COR-L47 (cell line): ENCODE measurements at places on chromosomes 2 and 18.

- DNase-seq: peak; percentile 76
Observed at GRCh38 chr2:67840460-67841068, 222.2 kb downstream of the C1D start.

DNA sequence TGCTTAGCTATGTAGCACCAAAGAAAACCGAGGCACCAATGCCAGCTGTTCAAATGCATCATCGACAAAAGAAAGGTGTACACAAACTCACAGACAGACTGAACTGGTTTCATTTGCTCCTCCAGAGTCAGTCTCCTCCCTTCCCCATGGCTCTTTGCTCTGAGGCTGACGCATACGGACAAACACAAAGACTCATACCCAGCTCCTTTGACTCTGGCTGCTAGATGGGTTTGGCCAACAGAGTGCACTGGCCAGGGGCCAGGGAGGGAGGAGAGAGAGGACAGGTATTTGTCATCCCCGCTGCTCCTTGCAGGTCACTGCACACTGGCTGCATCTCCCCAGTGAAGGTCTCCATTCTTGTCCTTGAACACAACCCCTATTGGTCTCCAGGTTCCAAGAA, 40.7 kb downstream of the DNER start:
- DNase-seq: no peak

GRCh38 chr18:63140997-63141777, 178.4 kb downstream of the BCL2 start:
- DNase-seq: no peak

GRCh38 chr2:224948859-224949258, 93.4 kb downstream of the DOCK10 start:
- no peak for DNase-seq

- no peak for DNase-seq
Observed at GRCh38 chr2:159617100-159617499, 752 bp upstream of the BAZ2B start.

GRCh38 chr2:8488001-8488738, 193.7 kb upstream of the ID2 start:
- no peak for DNase-seq

DNA sequence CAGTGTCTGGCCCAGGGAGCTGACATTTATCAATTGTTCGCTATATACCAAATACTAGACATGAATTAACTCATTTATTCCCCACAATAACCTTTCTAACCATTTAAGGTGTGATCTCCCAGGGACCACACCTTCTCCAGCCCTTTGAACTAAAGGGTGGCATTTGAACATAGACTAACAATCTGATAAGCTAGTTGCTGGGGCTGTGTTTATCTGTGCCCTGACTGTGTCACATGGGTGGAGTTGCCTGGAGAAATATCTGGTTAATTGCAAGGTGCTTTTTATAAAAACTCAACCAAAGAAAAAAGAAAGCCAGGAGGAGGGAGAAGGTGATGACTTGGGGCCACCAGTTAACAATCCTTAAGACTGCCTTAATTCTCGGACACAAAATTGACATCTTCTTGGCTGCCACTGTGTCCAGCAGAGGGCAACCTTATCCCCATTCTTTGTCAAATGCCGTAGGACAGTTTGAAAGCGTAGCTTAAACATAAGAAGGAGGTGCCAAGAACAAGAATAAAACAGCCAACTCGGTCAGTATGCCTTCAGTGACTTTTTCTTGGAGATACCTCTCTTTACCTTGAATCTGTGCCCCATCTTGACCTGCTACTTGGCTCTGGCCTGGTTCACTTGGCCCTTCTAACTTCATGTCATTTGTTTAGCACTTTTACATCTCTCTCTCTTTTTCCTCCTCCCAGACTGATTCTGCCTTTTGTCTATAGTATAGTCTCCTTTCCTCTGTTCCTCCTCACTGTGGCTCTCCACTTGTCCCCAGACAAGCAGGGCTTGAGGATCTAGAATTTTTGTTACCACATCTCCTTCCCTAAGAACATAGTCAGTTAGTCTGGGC, 183.4 kb downstream of the MYO3B start:
- peak; percentile 30 for DNase-seq

DNA sequence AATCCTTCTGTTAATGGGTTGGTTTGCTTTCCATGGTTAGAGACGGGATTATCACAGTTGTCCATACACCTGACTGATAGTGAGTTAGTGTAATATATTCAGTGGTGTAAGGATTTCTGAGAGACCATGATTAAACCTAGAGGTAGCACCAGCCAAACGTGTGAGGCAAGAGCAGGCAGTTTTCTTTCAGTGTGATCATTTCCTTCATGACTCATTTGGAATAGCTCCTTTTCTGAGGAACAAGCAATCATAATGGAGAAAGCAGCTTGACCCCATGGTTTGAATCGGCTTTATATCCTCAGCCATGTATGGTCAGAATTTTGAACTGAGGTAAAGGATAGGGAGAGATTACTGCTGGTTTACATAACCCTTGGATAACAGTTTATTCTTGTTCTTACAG, 2.9 kb downstream of the MXD1 start:
- DNase-seq: no peak

- DNase-seq: no peak
Observed at GRCh38 chr2:37682473-37682872, 11.0 kb upstream of the CDC42EP3 start.

DNA sequence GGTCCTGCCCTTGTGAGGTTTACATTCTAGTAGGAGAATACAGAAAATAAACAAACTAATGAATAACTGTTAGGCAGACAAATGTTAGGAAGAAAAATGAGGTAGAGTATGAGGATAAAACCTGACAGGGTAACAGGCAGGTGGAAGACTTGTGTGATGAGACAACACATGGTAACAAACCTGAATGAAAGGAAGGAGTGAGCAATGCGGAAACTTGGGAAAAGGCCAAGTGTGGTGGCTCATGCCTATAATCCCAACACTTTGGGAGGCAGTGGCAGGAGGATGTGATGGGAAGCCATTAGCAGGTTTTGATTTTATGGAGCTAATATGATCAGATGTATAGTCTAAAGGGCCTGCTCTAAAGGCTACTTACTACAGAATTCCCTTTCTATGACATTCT, 74.2 kb downstream of the INO80D start:
- no peak for DNase-seq

DNA sequence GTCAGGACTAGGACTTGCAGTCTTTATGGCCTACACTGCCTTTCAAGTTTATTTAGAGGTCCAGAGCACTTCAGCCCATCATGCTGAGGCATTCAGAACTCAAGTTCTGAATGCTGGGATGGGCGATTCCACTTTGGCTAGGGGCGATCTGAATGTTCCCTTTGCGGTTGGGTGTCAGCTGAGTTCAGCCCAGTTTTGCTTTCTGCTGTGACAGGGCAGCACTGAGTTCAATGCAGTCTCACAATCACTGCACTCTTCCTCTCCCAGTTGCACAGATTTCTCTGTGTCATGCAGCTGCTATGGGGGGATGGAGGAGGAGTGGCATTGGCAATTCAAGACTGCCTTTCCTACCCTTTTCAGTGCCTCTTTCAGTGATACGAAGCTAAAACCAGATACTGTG, 1232.0 kb upstream of the FAM98A start:
- DNase-seq: no peak

- DNase-seq: no peak
Observed at GRCh38 chr2:230473378-230473777, 57.4 kb downstream of the SP100 start.

DNA sequence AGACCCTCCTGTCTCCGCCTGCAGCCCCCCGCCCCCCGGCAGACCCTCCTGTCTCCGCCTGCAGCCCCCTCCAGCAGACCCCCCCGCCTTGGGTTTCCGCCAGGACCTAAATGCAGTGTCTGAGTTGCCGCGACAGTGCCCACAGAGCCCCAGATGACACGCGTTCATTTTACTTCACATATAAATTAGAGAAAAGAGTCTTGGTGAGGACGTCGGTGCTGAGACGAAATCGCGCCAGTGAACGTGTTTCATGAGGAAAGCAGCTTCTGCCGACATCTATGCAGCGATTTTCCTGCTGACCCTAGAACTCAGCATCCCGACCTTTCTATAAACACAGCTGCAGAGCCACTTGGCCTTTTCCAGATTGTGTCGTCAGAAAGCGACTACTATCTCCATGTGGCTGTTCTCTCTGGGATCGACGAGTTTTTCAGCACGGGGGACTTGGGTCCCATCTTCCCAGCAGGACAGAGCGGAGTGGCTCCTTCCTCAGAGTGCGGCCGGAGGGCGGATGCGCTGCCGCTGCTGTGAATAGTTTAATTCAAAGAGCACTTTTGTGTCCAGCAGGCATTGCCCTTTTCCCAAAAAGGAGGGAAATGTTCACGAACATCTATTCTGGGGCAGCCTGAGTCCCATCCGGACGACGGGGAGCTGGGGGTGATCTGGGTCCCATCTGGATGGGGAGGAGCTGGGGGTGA, 136.7 kb downstream of the NFATC1 start:
- no peak for DNase-seq
